ENCODE measurements at places on chromosomes 5 and 9. TPM values are rescaled to one million over a fixed set of nuclear protein-coding genes. Genes with fewer than 3 reads are reported as not detected.

GRCh38 chr5:134245101-134245604 lies 19.3 kb upstream of the PPP2CA start:
- peak; percentile 63 for DNase-seq

- DNase-seq, result no peak
Measured at GRCh38 chr9:89379508-89380115, 61.3 kb downstream of the SECISBP2 start.

DNA sequence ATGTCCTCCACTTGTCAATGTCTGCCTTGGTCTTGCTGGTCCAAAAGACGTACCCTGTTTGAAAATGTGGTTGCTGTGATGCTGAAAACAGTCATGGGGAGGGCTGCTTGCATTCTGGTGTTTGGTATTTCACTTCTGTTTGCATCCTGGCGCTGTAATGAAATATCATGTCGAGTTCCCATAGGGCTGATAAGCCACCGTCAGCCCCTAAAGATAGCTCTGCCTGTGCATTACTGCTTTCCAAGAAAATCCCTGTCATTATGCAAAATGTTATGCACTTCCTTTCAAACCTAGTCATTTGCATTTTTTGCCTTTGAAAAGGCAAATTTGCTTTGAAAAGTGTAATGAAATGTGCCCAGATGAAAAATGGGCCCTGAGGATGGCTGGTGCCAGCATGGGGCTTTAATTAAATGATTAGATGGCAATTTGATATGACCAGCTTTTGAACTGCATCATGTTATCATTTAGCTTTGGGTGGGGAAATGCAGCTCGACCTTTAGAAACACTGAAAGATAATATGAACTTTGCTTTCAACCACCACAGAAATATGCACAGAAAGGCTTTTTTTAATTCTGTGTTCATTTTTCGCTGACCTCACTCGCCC lies 374.4 kb upstream of the SGCD start:
- no peak for DNase-seq

- no peak for DNase-seq
Measured at GRCh38 chr5:116531635-116532034, 43.0 kb downstream of the SEMA6A start.

- DNase-seq, result no peak
Measured at GRCh38 chr5:1471997-1472963, 27.0 kb upstream of the SLC6A3 start.

GRCh38 chr5:33371660-33372059 lies 69.1 kb upstream of the TARS1 start:
- DNase-seq, result no peak

GRCh38 chr5:66307647-66308241 lies 163.6 kb downstream of the SREK1 start:
- DNase-seq, result peak; percentile 64

DNA sequence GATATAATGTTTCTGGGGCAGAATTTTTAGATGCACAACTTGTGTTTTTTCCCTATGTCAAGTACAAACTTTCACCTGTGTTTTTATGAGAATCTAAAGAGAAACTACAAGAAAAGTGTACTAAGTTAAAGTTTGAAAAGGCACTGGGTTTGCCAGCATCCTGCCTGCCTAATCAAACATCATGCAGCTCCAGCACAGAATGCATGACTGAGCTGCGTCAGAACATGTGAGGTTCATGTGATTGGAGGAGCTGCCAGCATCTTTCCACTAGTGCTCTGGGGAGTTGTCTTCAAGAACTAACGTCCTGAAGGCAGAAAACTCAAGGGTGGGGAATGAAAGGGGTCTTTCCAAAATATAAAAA lies 46.1 kb upstream of the RIC1 start:
- DNase-seq, result peak; percentile 30

DNA sequence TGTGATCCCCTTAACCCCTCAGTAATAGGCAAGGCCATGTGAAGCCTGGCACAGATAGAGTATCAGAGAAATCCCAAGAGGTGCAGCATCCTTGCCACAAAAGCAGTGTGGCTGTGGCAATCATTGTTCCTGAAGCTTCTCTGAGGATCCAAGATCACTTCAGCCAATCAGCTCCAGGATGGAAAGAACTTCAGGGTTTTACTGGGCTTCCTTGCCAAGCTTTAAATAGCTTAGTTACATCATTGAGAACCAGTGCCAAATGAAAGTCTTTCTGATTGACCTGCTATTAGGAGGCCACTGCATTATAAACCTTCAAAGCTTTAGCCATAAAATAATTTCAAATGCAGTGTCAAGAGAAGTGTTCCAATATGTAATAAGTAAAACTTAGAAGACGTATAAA lies 430.6 kb downstream of the PIK3R1 start:
- no peak for DNase-seq

- no peak for DNase-seq
Measured at GRCh38 chr9:110240198-110240597, 16.1 kb downstream of the TXN start.

DNA sequence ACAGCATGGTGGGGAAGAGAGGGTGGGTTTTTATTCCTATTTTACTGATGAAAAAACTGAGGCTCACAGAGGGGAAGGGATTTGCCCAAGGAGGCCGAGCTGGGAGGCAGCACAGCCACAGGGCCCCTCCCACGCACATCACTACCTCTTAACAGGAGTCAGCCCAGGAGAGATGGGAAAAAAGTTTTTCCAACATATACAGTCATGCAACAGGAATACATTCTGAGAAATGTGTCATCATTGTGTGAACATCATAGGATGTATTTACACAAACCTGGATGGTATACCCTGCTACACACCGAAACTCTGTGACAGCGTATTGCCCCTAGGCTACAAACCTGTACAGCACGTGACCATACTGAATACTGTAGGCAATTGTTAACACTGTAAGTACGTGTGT lies 11.6 kb downstream of the TRAF1 start:
- DNase-seq, result no peak

DNA sequence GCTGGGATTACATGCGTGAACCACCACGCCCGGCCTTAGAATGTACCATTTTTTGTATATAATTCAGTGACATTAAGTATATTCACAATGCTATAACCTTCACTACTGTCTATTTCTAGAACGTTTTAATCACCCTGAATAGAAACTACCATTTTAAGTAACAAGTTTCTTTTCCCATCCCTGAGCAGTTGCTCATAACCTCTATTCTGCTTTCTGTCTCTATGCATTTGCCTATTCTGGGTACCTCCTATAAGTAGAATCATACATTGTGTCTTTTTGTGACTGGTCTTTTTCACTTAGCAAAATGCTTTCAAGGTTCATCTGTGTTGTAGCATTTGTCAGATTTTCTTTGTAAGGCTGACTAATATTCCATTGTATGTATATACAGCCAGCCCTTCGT lies 39.9 kb downstream of the DDX46 start:
- DNase-seq, result no peak

- DNase-seq, result no peak
Measured at GRCh38 chr5:88691230-88691582, 191.8 kb downstream of the MEF2C start.

- DNase-seq, result no peak
Measured at GRCh38 chr5:67294266-67294938, 97.8 kb upstream of the CD180 start.

DNA sequence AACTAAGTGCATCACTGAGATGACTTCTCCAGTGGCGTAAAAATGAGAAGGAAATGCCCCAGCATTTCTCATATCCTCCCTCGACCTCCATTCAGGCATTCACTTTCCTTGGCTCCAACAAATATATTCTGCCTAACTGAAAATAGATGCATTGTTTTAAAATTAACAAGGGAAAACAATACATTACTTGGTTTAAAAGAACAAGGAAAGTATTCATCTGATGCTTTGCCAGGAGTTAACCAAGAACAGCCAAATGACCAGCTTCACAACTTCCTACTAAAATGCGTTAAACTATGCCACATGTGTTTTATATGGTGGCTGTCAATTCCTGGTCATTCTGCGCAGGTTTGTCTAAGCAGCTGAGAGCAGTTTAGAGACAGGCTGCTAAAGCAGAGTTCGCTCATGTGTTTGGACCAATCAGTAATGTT lies 121.4 kb downstream of the GNAQ start:
- no peak for DNase-seq

GRCh38 chr9:12819436-12820185 lies 44.8 kb downstream of the LURAP1L start:
- no peak for DNase-seq

GRCh38 chr9:32579706-32580331 lies 6.9 kb upstream of the NDUFB6 start:
- DNase-seq, result peak; percentile 49

- no peak for DNase-seq
Measured at GRCh38 chr5:93342563-93343061, 238.4 kb downstream of the NR2F1-AS1 start.

- no peak for DNase-seq
Measured at GRCh38 chr9:135676891-135677290, 13.8 kb downstream of the LCN9 start.

DNA sequence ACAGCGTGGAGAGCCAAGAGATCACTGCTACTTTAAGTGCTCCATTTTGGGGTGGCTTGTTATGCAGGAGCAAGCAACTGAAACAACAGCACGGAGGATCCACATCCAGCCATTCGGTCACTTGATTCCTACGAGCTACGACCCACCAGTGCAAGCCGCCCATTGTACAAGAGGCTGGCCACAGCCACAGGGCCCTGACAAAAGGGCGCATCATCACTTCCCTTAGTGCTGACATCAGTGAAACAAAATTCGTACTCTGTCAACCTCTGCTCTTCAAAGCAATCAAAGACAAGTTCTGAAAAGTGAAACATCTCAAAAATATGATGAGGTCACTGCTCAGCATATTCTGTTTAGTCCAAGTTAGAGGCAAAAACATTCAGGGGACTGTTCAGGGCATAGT lies 168.4 kb downstream of the GADD45G start:
- DNase-seq, result no peak

DNA sequence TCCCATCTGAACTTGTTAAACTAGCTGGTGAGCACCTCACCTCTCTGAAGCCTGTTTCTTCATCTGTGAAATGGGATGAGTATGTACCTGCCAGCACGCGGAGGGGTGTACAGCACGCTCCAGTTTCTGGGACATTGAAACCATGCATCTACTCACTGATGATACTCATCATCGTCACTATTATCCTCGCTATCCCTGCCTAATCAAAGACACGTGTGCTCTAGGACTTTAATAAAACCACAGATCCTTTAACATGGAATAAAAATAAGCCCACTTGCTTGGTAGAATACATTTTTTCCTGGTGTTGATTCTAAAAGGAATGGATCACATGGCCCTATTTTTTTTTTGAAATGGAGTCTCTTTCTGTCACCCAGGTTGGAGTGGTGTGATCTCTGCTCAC lies 37.3 kb upstream of the POMT1 start:
- DNase-seq, result no peak

DNA sequence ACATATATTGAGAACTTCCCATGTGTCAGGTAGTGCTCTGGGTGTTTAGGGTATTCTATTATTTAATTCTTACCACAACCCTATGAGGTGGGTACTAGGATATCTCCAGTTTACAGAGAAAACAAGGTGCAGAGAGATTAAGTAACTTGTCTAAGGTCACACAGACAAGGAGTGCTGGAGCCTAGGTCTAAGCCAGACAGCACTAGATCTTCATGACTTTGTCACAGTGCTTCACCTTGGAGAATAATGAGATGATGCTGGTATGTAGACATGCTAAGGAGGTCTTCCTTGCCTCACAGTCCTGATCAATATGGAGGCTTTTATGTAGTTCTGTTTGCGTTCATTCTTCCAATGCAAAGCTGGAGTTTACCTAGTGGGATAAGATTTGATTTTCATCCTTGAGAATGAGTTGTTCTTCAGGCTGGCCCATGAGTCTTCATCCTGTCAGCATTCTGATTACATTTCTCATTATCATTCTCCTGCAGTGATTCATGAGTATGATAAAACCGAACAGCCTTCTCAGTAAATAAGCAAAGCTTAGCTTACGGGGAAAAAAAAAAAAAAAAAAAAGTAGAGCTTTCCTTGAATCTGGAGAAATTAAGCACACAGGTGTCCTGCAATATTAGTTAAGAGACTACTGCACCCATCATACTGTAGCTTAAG lies 176.3 kb downstream of the C9orf152 start:
- no peak for DNase-seq

DNA sequence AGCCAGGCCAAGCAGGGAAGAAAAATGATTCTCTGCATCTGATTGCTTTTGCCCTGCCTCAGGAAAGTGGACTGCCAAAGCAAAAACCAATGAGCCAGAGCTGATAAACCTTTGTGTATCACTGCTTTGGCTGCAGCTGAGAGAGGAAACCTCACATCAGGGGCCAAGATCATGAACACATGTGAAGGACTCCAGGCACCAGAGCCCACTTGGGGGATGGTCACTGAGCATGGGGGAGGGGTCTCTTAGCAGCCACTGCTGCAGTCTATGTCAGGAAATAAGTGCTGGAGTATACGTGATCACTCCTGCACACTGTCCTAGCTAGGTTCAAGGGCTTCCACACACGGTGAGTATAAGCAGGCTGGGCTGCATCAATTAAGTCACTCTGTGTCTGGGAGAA lies 229.9 kb downstream of the SPOCK1 start:
- DNase-seq, result no peak

DNA sequence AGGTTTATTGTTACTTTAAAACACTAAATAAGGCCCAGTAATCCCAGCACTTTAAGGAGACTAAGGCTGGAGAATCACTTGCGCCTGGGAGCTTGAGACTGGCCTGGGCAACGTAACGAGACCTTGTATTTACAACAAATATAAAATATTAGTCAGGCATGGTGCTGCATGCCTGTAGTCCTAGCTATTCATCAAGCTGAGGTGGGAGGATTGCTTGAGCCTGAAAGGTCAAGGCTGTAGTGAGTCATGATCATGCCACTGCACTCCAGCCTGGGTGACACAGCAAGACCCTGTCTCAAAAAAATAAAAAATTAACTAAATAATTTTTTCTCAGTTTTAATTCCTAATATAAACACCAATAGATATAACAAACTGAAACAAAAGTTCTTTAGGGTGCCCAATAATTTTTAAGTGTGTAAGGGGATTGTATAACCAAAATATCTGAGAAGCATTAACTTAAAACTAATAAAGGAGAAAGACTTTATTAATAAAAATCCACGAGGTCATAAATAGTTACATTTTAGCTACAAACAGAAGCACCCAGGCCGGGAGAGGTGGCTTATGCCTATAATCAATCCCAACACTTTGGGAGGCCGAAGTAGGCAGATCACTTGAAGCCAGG lies 32.7 kb downstream of the FAM13B start:
- no peak for DNase-seq

DNA sequence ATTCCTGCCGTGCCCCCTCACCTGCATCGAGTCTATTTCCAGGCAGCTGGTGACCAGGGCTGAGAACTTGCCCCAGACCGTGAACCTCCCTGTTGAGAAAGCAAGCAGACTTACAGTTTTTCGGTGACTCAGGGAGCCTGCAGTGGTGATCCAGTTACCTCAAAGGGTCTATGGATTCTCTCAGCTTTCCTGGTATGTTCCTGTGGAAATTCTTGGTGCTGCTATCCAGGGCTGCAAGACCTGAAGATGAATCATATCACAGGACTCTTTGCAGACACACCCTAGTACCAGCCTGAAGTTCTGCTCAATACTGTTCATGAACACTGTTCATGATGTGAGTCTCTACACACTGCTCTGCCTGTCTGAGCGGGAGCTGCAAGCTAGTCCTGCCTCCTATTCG lies 154.7 kb downstream of the WDR70 start:
- no peak for DNase-seq

Gene SPINK4
- polyA plus RNA-seq, result 0.52 TPM

Gene CARTPT
- polyA plus RNA-seq, result not detected

Gene RNF14
- polyA plus RNA-seq, result 41.8 TPM

Gene ZNF474
- polyA plus RNA-seq, result 0.59 TPM

Gene MEIKIN
- not detected for polyA plus RNA-seq

Gene NR2F1-AS1
- polyA plus RNA-seq, result 2.7 TPM

Gene SPOUT1
- 27.8 TPM for polyA plus RNA-seq

Gene OSMR
- polyA plus RNA-seq, result 10.5 TPM

Gene PALM2AKAP2
- 30.4 TPM for polyA plus RNA-seq

Gene TGFBR1
- 22.2 TPM for polyA plus RNA-seq

Gene SPATA31E1
- polyA plus RNA-seq, result not detected

Gene HSPB3
- polyA plus RNA-seq, result 123 TPM

Gene GFI1B
- 0.56 TPM for polyA plus RNA-seq

Gene PAEP
- polyA plus RNA-seq, result not detected
